Bronchial epithelial cell (primary cell): ENCODE measurements at places on chromosomes 5 and 9. TPM values are rescaled to one million over a fixed set of nuclear protein-coding genes. Genes with fewer than 3 reads are reported as not detected.

- DNase-seq = no peak
These were observed 37.7 kb upstream of the PSD2 start for GRCh38 chr5:139757727-139758509.

GRCh38 chr9:18891946-18892670 is 140.9 kb downstream of the SAXO1 start:
- DNase-seq = no peak

DNA sequence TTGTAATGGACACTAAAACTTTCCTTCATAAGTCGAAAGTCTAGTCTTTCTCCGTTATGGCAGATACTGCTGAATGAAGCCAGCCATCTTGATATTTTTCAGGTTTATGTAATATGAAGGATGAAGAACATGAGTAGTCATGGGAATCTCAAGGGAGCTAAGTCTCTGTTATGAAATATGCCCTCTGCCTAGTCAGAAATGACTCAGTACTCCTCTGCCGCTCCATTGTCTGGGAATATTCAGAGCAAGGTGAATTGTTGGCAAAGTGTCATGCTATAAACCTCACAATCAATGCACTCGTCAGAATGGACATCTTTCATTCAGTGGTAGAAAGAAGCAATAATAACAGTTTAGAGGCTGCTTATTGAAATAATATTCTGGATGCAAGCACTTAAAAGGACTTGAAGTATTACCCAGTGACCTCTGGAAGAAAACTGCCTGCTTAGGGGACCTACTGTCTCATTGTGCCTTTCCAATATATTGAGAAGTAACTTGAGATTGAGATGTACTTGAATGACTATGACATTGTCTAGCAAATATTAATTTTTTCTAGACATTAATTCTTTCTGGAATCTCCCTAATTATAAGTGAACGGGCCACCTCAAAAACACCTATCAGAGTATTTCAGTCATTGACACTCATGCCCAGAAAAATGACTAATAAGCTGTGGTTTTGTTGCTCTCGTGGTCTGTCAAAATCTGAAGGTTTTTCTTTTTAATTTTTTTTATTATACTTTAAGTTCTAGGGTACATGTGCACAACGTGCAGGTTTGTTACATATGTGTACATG is 1011.5 kb upstream of the ACO1 start:
- DNase-seq = peak; percentile 90

- DNase-seq = no peak
These were observed 182.7 kb downstream of the PAPPA start for GRCh38 chr9:116336133-116336862.

DNA sequence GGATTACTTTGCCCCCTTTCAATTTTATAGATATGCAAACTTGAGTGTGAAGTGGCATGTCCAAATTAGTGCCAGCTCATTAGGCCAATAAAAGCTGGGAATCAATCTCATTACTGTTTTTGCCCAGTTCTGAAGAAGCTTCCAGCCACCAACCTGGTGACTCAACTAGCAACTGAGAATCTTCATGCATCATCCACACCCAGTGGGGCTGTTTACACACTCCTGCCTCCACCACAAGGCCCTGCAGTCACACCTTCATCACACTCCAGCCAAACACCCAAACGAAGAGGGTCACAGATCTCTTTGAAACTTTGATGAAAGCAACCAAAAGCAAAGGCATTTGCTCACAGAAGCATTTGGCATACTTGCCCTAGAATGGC is 41.3 kb upstream of the S1PR3 start:
- peak; percentile 79 for DNase-seq

GRCh38 chr5:32144378-32145207 is 29.5 kb downstream of the GOLPH3 start:
- DNase-seq = no peak

DNA sequence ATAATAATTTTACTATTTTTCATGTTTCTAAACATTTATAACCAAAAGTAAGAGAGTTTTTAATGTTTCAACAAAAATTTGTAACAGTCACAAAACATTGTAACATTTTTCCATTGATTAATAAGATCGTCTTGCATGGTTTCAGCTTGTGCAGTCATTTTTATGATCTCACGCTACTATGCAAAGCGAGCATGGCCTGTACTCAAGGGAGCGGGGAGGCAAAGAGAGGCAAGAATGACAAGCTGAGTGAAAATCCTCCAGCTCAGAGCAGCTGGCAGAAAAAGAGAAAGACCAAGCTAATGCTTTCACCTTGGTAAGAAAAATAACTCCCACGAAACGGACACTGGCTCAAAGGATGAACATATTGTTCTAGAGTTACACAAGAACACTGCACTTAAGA is 90.0 kb upstream of the SV2C start:
- no peak for DNase-seq

- no peak for DNase-seq
These were observed 37.2 kb upstream of the CEP72 start for GRCh38 chr5:574906-575305.

DNA sequence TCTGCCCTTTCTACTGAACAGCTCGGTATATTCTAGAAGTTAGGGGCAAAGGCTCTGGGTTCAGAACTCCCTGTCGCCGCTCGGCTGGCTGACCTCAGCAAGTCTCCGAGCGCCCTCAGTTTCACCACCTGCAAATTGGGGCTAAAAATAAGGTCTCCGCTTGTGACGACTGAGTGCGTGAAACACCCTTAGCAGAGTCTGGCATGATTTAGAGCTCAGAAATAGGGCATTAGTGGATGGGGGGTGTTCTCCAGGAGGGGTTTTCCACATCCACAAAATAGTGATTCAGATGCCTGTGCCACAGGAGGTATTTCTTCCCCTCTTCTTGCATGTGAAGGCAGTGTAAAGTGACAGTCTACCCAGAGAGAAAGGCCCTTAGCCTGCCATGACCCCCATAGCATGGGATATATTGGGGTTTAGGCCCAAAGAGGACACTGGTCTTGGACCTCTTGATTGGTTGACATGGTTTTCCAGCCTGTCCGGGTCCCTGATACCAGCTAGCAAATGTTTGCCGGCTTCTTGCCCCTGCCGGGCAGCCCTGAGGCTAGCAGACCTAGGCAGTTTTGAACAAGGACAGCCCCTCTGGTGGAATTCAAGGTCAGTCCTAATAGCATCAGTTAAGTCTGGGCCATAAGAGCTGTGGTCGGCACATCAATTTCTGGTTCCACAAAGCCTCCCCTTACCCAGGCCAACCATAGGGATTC is 1.4 kb downstream of the ERGIC1 start:
- no peak for DNase-seq

GRCh38 chr9:86822006-86822801 is 125.1 kb downstream of the GAS1 start:
- DNase-seq = no peak

DNA sequence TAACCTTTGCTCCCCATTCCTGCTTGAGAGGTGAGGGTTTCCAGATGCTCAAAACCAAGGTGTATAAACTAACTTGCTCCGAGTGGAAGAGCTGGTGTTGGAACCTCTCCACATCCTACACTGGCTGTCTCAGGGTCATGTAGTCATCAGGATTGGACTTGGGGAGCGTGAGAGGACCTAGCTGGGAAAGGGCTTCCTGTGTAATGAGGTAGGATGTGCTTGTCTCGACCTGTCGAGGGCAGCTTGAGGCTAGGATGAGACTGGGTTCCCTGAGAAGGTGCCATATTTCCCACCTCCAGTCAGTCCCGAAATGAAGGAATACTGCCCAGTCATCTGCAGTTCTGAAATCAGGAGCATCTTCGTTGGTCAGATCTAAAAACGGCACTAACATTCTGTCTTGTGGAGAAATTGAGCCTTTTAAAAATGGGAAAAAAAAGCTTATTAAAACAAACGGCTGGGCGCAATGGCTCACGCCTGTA is 1.3 kb downstream of the CCNI2 start:
- DNase-seq = peak; percentile 72

DNA sequence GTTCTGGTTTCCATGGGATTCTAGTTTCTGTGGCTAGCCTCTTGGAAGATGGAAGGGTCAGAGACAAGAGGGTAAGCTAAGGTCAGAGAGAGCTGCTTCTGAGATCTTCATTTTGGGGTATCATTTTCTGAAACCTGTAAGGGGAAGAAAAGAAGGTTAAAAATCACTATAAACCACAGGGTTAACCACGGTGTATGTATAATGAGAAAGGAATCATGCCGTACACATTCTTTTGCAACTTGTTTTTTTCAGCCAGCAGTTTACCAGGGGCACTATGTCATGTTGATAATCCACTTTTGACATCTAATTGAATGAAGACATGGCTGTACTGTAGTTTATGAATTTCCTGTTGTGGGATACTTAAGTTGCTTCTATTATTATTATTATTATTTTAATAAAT is 164.4 kb downstream of the FOCAD start:
- no peak for DNase-seq

DNA sequence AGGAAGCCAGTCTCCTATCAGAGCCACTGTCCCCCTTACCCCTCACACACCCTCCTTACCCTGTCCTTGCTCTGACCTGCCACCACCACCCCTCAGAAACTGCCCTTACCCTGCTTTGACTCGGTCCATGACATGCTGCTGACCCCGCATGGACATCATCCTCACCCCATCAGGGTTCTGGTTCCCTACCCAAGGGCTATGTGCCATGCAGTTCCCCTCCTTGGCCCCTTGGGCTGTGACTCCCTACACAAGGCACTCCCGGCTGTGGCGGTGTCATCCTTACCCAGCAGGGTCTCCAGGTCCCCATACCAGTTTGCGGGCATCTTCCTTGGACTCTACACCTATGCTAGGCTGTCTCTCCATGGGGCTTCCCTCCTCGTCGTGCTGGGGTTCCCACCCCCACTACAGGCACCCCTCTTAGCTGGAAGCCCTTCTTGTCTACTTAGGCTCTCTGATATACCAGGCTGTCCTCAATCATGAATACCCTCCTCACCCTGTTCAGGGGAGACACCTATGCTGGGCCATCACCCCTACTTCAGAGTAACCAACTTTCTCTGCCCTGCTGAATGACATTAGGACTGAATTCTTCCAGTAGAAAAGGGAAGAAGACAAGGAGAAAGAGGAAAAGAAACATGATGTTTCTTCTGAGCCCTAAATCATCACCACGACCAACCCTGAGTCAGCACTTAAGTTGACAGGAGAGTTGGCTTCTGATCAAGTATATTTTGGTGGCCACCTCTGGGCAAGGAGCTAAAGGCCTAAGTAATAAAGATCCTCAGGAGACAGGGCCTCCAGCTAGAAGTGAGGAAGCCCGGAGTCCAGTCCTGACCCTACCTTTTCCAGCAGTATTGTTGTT is 115.2 kb downstream of the GCNT1 start:
- DNase-seq = no peak

DNA sequence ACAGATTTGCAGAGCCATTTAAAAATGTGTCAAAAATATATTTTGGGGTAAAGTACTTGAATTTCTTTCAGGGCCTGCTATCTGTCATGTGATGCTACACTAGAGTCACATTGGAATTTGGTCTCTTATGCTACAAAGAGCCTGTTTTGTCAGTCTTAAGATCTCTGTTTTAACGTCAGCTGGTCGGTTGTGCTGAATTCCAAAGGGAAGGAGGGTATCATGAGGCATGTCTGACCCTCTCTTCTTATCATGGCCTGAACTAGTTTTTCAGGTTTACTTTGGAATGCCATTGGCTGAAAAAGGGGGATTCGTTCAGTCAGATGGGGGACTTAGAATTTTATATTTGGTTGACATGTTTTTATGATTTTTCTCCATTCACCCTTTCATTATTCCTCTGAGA is 290.6 kb downstream of the CD180 start:
- DNase-seq = no peak

The GARIN3 gene
- not detected in 2 replicates for total RNA-seq

The SLC6A18 gene
- total RNA-seq = not detected in 2 replicates

The LPAR1 gene
- total RNA-seq = 9.0 and 16.8 TPM in 2 replicates

The RASGEF1C gene
- total RNA-seq = under 0.01 TPM in 1 of 2 replicates, not detected in the other

The TGFBI gene
- total RNA-seq = 211 and 218 TPM in 2 replicates

The IRX2 gene
- 11.3 and 14.0 TPM in 2 replicates for total RNA-seq
